ENCODE measurements at places on chromosomes 7 and 10.

DNA sequence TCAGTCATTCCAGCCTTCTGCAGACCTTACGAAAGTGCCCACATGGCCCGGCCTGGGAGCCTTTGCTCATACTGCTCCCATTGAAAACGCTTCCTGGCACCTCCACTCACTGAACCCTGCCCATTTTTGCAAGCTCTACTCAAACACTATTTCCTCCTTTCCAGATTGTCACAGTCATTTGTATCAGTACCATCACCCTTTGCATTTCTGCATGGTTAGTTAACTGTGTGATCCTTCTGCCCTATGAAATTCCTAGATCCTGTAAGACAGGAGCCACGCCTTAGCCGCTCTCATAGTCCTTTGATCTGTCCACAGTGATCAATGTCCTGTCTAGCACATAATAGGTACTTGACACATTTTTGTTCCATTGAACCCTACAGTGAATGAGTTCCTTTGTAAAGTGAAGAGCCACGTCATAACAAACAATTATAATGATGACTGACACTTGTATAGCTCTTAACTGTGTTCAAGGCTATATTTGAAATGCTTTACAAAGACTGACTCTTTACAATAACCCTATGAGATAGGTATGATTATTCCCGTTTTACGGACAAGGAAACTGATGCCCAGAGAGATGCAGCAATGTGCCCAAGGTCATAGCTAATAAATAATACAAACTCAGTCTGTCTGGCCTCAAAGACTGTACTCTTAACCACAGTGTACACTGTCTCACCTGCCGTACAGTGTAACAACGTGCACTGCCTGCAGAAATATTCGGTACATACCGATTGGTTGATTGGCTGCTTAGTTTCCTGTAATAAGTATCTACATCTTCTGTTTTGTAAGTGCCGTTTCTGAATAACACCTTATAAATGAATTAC lies 16.6 kb upstream of the ITIH2 start:
- no peak for DNase-seq

GRCh38 chr7:138377306-138377705 lies 82.8 kb upstream of the TRIM24 start:
- no peak for DNase-seq

DNA sequence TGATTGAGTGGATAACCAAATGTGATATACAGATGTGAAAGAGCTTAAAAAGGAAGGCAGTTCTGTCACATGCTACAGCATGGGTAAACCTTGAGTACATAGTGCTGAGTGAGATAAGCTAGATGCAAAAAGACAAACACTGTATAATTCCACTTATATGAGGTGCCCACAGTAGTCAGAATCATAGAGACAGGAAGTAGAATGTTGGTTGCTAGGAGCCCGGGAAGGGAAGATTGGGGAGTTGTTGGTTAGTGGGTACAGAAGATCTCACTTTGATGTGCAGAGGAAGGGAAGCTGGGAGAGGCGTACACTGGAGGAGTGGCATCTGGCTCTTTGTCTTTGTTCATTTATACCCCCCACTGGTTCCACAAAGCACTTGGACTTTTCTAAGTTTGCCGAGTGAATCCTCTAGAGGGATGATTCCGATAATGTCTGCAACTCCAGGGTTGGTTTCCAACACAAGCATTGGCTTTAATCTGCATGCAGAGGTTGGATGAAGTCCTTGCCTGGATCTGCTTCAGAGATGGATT lies 39.5 kb downstream of the TSPAN14 start:
- DNase-seq: no peak

- DNase-seq: peak; percentile 75
Observed at GRCh38 chr7:38306171-38306570, 32.7 kb upstream of the TARP start.

DNA sequence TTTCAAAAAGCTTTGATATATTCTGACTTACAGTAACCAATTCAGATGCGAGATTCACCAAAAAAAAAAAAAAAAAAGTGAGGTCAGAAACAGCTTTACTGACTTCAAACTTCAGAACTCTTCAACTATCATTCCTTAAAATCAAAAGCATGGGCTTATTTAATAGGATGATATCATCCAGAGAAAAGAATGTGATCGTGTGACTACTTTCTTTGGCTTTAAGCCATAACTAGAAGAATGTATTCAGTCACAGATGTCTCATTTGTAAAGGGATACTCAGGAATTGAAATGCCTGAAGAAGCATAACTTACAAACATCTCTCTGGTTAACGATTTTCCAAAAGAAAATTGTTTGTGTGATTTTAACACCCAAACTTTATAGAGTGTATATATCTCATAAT lies 11.5 kb downstream of the TPK1 start:
- no peak for DNase-seq

GRCh38 chr10:124742413-124743190 lies 1.6 kb downstream of the FAM53B start:
- DNase-seq: no peak

GRCh38 chr7:145957160-145957890 lies 159.3 kb upstream of the CNTNAP2 start:
- DNase-seq: no peak

DNA sequence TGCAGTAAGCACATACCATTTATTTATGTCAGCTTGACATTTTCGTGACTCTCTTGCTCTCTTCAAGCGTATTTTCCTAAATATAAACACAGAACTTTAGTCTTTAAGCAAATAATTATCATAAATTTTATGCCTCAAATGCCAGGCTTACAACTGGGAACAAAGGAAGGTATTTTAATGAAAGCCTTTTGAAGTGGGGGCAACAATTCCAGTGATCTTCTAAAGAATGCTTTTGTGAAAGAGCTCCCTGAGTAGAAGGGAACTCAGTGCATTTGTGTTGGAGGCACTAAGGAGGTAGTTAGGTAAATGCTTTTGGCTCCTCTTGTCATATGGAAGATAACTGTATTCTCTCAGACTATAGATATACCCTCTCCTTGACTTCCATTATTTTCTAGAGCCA lies 104.9 kb downstream of the VPS50 start:
- DNase-seq: no peak

- DNase-seq: no peak
Observed at GRCh38 chr10:33638374-33638773, 303.9 kb upstream of the NRP1 start.

DNA sequence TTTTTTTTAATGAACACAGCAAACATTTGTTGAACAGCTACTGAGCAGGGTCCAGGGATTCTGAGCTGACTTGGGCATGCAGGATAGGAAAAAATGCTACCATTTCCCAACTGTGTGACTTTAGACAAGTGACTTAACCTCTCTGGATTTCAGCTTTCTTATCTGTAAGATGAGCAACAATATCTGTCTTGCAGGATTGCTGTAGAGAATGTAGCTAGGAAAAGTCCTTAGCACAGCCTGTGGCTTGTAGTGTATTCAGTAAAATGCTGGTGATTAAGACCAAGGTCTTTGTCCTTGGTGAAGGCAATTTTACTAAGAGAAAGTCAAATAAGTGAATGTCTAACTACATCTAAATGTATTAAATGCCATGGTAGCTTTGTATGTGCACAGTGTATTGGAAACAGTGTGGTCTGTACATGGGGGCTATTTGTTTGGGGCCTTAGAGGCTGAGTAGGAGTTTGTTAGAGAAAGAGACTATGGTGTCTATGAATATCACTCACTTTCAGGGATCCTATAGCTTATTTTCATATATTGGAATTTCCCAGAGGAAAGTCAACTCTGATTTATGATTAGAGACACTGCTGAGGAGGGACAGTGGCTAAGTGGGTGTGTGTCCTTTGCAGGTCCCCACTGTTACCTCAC lies 118.9 kb downstream of the CDH23 start:
- DNase-seq: no peak

DNA sequence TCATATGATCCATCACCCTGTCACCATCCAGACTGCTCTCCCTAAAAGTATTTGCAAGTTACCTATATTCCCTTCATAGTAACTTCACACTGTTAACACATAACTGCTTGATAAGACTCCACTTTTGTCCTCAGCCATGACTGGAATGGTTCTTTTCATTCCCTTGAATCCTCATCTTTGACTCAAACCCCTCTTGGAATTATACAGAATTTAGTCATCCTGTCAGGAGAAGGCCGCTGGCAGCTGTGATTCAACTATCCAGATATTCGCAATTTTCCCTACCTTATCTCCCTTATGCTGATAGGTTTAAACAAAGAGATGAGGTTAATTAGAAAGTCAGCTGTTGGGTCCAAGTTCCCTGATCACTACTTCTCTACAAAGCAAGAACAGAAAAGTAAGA lies 143.0 kb upstream of the HPS1 start:
- no peak for DNase-seq

GRCh38 chr10:7000061-7000460 lies 410.8 kb downstream of the SFMBT2 start:
- no peak for DNase-seq

DNA sequence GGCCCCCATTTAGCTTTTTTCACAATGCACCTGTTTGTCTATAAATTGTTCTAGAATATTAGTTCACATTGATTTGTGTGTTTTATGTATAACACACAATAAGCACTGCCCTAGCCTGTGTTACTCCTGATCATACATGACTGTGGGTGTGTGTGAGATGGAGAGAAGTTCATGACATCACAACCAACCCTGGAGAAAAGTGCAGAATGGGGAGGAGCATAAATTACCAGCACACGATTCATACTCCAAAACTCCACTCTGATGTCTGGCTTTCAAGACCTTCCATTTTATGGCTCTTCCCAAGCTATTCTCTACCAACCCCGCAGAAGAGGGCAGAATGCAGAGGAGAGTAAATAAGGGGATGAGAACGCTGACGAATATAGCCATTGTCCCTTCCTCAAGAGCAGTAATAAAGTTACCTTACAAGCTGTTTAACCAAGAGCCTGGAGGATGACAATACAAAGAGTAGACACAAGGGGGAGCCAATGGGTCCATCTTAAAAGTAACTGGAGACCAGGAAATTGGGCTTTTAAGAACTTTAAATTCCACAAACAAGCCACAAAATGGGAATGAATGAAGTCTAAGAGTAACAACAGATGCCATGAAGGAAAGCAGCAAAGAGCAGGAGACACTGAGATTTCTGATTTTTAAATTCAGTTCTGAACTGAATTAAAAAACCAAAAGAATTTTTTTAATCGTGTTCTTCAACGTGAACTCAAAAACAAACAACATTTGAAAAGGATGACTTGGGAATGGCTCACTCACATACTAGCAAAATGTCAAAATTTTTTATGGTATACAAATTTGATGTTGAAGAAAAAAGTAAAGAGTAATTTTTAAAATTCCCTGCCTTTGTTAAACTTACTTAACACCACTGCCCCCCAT lies 159.6 kb downstream of the PARD3 start:
- DNase-seq: peak; percentile 2

DNA sequence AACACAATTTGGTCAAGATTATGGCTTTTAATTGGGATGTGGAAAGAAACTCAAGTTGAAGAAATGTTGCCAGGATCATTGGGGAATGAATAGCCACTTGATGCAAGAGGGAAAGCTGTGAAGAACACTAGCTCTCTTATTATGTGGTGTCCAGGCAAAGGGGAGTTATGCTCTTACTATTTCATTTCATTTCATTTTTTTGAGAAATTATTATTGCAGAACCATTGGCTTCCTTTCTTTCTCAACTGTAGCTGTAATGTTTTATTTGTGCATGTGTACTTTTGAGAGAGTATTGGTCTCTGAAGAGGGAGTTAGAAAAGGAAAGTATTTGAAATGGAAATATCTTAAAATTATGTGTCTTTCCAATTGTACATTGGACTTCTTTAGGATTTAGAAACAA lies 312.6 kb upstream of the BMPER start:
- no peak for DNase-seq

GRCh38 chr7:137484326-137484725 lies 140.8 kb upstream of the PTN start:
- no peak for DNase-seq

- no peak for DNase-seq
Observed at GRCh38 chr10:124536496-124537050, 75.0 kb downstream of the LHPP start.

- no peak for DNase-seq
Observed at GRCh38 chr10:130557181-130557845, 421.1 kb downstream of the GLRX3 start.

- DNase-seq: no peak
Observed at GRCh38 chr10:94112321-94112720, 118.6 kb downstream of the PLCE1 start.

DNA sequence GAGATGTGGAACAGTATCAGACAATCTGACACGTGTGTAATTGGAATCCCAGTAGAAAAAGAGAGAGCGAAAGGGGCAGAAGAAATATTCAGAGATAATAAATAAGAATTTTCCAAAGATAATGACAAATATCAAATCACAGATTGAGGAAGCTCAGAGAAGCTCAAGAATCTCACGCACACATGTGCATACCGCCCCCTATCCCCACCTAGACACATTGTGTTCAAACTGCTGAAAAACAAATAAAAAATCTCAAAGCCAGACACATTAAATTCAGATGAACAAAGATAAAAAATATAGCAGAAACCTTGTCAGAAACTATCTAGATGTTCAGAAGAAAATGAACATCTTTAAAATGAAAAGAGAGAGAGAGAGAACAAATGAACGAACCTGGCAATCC lies 17.2 kb downstream of the SFR1 start:
- DNase-seq: no peak

- DNase-seq: no peak
Observed at GRCh38 chr10:133474665-133475424, 21.1 kb downstream of the SCART1 start.

DNA sequence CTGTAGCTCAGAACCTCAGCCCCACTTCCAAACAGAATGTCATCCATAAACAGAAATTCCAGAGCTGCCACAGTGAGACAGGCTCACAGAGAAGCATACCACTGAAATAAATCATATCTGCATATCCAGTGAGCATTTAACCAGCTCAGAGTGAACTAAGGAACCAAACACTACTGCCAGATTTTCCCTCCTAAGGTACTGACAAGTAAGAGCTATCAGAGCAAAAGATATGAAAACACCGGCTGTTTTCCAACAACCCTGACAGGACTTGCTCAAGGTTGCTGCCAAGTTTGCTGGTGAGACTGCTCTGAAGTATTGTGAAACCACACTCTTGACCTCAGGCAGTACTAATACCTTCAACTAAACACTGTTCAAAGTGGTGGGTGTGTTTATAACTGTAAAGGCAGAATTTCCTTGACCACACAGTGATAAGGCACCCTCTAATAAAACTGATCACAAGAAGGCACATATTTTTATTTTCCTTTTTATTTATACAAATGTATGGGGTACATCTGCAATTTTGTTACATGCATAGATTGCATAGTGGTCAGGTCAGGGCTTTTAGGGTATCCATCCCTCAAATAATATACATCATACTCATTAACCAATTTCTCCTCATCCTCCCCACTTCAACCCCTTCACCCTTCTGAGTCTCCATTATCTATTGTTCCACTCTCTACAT lies 18.3 kb downstream of the SGMS1 start:
- peak; percentile 34 for DNase-seq

Data from T47D (cell line).